Stimulated activated CD8-positive, alpha-beta memory T cell treated with anti-CD3 and anti-CD28 coated beads, Interleukin-7, amount 100 ng/mL, for 1 hour (primary cell): ENCODE measurements at places on chromosomes 4 and X.

GRCh38 chr4:108156391-108156790, 12.3 kb downstream of the LEF1 start:
- no peak for DNase-seq

DNA sequence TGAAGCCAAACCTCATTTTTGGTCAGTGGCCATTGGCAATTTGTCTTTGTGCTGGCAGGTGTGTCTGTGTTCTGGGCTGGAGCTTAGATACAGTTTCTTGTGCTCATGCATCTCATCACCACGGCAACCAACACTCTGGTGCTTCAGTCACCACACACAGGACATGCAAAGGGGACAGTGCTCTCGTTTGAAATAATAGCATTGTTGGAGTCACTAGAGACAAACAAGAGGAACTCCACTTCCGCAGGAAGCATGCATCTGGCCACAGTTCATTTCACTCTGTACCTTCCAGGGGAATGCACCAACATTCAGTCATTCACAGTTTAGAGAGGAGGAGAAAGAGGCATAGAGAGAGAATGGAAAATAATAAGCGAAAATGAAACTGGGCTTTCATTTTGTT, 267.4 kb downstream of the ANK2 start:
- no peak for DNase-seq

GRCh38 chrX:43373032-43373431, 283.1 kb upstream of the MAOA start:
- DNase-seq = no peak

DNA sequence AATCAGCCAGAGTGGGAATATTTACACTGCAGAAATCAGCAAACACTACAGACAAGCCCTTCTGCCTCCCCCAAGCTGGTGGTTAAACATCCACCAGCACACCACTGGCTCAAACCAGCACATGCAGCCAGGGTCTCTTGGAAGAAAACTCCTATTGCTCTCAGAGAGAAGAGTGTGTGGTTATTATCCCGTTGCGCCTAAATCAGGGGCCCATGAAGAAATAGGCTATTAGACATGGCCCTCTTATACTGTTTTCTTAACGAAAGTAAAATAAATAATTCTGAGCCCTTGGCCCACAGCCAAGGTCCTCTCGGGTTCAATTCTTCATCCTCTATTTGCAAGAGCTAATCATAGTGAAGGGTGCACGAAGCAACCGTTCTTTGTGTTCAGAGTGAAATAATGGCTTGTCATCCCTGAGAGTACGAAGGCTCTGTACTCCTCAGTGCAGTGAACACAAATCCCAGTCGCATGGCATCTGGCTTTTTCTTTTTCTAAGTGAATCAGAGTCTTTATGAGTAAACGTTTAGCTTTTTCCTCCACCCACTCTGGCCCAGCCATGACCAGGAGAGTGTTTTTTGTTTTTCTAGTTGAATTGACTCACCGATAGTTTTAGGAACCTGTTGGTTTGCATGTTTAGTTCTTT, 33.4 kb upstream of the RBM47 start:
- DNase-seq = no peak

DNA sequence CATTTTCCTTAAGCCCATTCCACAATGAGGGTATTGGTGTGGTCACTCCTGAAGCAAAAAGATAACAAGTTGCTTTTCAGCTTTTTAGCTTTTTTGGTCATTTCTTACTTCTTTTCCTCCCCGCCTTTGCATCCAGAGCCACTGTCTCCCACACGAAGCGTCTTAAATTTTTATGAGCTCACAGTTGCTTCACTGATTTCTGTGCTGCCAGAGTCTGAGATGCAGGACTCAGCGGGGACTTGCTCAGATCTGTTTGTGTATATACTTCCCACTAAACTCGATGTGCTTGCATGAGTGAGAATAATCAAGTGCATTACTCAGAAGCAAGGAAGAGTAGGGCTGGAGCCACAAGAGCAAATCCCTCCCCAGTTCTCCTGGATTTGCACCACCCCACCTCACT, 80.2 kb upstream of the FHL1 start:
- DNase-seq = no peak

DNA sequence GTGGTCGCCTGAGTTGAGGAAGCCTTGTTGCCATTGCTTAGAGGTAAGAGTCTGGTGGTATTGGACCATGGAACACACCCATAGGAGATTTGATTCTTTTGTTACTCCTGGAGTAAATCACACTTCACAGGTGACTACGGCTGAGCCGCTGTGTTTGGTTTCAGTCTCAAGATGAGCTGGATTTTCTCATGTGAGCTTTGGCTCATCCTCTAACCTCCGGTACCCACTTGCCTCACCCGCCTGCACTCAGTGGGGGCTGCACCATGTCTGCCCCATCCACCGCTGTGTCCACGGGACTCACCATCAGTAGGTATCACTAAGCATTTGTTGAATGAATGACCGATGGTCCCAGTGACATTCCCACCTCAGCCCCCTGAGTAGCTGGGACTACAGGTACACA, 52.7 kb downstream of the HTT-AS start:
- DNase-seq = no peak

DNA sequence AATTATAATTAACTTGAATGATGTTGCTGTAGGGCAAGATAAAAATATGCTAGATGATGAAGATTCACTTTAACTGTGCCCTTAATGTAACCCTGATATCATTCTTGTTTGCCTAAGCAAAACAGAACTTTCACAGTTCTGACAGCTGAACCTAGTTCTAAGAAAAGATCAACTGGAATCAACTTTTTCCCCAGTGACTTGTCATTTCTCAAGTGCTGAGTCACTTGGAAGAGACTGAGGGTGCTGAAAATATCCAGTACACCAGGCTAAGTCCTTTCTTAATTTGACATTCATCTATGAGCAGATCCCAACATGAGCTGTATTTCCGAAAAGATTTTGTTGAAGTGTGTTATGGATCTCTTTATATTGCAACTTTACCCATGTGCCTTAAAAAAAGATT, 140.4 kb downstream of the MID1IP1 start:
- DNase-seq = no peak

GRCh38 chr4:143539670-143540023, 26.1 kb downstream of the SMARCA5 start:
- no peak for DNase-seq

GRCh38 chr4:48031802-48032525, 15.4 kb downstream of the NIPAL1 start:
- no peak for DNase-seq

GRCh38 chr4:37594099-37594498, 92.1 kb downstream of the RELL1 start:
- DNase-seq = no peak

GRCh38 chrX:37331546-37331945, 17.6 kb upstream of the PRRG1 start:
- DNase-seq = no peak

- DNase-seq = no peak
These were observed 103.2 kb downstream of the ARHGAP6 start for GRCh38 chrX:11562570-11562969.

- DNase-seq = no peak
These were observed 13.1 kb upstream of the DRP2 start for GRCh38 chrX:101206471-101206870.

DNA sequence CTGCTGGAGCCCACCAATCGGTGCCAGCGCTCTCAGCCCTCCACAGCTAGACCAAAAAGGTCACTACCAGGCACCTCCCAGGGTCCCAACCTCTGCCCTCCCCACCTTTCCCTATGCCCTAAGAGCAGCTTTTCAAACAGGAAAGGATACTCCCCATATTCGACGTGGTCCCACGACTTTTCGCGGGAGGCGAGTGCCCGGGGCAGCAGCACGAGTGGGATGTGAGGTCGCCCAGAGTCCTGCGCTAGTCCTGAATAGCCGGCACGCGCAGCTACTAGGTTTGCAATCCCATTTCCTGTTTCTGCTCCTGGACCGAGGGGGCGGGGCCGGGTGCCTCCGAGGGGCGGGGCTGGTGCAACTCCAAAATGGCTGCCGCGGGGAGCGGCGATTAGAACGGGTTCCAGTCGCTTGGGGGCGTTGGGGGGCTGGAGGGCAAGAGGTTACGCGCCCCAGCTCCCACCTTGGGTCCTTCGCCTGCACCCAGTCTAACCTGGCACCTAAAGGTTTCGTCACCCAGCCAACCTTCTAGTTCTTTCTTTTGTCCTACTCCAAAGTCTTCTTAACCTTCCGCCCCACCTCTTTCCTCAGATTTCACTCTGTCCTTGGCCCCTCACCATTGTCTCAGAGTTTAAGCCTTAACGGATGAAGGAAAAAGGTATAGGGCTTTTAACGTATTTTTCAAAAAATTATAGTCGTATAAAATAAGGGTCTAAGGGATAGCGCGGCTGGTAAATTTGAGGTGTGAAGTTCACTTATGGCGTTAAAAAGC, 85.0 kb upstream of the TENT5D start:
- DNase-seq = no peak

DNA sequence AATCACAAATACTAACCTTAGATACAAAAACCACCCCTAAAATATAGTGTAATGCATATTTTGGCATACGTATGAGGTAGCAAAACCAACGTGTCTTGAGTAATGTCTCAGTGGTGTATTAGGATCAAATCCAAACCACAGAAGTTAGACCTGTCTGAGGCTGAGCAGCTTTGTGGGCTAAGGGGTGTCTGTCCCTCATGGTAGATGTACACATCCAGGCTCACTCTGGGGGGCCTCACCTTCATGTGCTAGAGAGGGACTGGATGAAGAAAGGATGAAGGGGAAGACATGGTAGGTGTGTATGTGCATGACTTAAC, 188.0 kb upstream of the TBC1D9 start:
- DNase-seq = no peak

- no peak for DNase-seq
These were observed 20.7 kb upstream of the GRXCR1 start for GRCh38 chr4:42871671-42872290.

DNA sequence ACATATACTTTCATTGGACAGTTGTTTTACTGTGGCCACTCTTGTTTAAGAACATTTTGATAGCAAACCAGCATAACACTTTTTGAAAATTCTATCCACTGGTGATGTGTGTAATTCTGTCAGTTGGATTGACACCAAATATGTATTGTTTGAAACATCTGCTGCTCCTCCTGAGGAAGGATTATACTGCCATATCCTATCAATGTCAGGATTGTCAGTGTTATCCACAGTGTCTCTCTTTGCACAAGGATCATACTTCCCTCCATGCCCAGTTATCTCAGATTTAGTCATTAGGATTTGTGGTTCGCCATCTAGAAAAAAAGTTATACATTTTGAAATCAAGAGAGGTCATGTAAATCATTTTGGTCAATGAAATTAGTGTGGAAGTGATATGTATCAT, 1859.6 kb downstream of the C4orf33 start:
- DNase-seq = no peak

GRCh38 chr4:129230846-129231245, 134.9 kb downstream of the C4orf33 start:
- no peak for DNase-seq

DNA sequence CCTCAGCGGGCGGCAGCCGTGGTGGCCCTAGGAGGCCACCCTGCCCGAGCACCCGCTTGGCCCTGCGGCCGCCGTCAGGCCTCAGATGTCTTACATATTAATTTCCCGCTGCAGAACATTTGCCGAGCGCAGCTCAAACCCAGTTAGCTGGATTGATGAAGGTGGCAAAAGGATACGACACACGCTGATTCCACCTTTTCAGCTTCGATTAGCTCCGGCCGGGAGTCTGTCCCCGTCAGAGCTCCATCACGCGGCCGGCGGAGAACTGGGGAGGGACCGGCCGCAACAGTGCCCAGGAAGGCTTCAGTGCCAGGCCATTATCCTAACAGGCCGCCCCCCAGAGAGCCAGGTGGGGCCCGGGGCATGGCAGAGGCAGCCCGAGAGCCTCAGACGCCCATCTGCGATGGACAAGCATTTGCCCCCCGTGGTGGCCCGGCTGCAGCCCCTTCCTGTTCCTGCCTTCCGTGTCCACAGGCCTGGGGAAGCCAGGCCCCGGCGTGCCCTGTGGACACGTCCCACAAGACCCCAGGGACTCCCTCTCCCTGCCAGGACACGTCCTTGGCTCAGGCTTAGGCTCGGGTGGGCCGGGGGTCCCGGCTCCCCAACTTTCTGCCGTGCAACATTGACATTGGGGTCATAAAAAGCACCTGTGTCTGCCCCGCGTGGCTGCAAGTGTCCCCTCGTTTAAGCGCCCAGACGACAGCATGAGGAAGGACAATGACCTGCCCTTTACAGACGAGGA, 133.8 kb upstream of the NKX1-1 start:
- no peak for DNase-seq

DNA sequence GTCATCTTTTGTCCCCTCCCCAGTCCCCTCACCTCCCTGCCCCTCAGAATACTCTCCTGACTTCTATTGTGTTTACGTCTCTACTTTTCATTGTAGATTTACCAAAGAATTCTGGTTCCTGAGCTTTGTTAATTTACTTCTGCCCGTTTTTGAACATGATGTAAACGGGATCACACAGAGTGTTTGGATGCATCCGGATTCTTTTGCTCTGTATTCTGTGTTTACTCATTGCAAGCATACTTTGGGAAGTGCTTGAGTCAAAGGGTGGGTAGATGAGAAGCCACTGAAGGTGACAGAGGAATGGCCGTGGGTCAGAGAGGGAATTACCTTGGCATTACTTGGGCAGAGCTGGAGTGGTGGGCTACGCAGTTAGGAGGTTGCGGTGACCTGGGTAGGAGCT, 18.0 kb downstream of the CLCN4 start:
- no peak for DNase-seq

DNA sequence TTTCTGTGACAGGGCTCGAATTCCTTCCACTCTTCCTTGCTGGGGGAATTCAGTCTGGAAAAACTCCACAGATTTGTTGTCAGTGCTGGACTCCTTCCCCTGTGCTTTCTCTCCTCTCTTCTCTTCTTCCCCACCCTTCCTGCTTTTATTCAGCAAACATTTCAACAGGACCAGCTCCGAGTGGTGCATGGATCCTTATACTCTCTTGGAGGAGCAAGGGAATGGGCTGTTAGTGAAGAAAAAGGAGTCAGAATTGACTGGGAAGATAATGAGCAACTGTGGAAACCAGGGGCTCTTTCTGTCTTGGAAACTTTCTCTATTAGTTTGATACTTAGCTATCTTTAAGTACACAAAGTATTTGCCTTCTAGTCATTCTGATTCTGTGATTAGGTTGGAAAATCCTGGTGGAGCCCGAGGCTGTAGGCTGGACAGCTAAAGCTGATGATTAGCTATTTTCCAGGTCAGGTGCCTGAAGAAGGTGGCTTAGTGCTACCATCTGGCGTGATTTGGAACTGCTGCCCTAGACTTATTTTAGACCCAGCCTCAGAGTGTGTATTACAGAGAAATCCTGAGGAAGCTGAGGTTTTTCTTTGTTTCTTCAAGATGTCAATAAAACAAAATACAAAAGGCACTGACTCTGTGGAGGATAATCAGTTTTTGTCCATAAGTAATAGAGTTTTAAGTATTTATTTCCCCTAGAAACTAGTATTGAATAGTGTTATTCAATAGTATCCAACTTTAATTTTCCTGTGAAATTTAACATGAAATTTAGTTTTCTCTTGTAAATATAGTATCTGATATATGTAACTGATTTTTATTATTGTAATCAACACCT, 38.4 kb downstream of the NAP1L5 start:
- DNase-seq = no peak
